Globus pallidus (tissue), 1 donor: ENCODE measurements at places on chromosomes 1 and 21.

DNA sequence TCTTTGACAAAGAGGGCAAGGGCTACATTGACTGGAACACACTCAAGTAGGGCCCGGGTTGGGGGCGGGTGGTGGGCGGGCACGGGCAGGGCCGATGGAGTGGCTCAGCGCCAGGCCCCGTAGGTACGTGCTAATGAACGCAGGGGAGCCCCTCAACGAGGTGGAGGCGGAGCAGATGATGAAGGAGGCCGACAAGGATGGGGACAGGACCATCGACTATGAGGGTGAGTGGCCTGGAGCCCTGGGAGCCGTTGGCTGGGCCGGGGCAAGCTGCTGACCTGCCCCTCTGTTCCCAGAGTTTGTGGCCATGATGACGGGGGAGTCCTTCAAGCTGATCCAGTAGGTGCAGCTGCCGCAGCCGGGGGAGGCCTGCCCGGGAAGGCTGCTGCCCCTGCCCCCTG is 1.8 kb downstream of the CALML6 start:
- no peak for DNase-seq

DNA sequence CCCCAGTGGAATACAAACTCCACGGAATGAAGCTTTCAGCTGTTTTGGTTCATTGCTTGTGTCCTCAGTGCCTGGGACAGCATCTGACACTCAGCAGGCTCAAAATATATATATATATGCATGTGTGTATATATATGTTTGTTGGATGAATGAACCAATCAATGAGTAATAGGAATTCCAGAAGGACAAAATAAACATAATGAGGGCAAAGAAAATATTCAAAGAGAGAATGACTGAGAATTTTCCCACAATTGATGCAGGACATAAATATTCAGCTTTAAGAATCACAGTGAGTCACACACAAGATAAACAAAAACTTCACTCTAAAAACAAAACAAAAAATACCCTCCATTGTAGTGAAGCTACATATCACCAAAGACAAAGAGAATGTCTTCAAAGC is 64.0 kb downstream of the CHD5 start:
- no peak for DNase-seq

- no peak for DNase-seq
These were observed 68.5 kb downstream of the RGS2 start for GRCh38 chr1:192877283-192877886.

DNA sequence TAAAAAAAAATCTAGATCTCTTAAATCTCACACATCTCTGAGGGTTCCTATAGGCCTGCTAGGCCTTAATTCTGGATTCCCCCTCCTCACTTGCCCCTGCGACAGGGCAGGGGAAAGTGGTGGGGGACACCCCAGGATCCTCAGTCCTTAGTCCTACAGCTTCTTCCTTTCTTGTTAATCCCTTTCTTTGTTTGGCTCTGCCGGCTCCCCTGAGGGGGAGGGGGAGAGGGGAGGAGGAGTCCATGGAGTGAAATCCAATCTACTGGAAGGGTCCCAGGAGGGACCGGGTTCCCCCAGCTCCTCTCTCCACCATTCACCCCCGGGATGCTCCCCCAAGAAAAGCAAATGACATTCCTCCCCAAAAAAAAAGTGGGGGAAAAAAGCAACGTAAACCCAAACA is 8.5 kb downstream of the MEX3A start:
- no peak for DNase-seq

- no peak for DNase-seq
These were observed 30.4 kb downstream of the FHAD1 start for GRCh38 chr1:15277447-15277838.

- no peak for DNase-seq
These were observed 8.8 kb upstream of the FGR start for GRCh38 chr1:27643600-27644368.

DNA sequence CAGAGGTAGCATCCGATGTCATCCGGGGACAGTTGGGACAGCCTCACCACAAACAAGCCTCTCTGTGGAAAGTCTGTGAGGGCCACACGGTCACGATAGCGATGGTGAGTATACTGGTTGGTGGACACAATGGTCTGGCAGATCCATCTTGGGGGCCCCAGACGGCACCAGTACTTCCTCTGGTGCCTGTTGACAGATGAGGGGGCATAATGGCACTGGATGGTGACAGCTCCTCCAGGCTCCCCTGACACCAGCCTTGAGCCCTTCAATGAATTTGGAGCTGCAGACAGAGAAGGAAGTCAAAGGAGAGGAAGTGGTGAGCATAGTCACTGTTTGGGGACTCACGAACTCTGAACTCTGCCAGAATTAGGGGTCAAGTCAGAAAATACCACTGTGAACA is 8.0 kb downstream of the FCAMR start:
- no peak for DNase-seq

GRCh38 chr21:39114871-39115575 is 68.2 kb downstream of the PSMG1 start:
- no peak for DNase-seq

- no peak for DNase-seq
These were observed 664.1 kb upstream of the CAMK1G start for GRCh38 chr1:208919371-208919770.

- DNase-seq: no peak
These were observed 1.1 kb upstream of the COA6 start for GRCh38 chr1:234372011-234372757.

- DNase-seq: no peak
These were observed 1.1 kb upstream of the B3GALT5 start for GRCh38 chr21:39611551-39612190.

- DNase-seq: no peak
These were observed 65.2 kb upstream of the FAM163A start for GRCh38 chr1:179677882-179678281.

GRCh38 chr1:45679123-45679522 is 7.2 kb downstream of the GPBP1L1 start:
- peak; percentile 13 for DNase-seq

DNA sequence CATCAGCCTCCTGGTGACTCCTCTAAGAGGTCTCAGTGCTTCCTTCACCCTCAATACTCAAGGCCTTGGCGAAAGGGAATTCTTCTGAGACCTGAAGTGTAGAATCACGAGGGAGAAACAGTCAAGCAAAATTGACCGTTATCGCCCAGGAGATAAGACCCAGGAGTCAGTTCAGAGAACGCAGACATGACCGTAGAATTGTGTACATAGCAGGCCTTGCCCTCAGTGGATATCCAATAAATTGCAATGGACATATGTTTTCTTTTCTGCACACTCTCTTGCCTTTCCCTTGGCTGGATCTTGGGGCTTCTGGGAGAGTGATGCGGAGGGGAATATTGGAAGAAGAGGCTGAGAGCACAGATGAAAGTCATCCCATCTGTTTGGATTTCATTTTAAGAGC is 15.7 kb upstream of the ETS2 start:
- DNase-seq: no peak

GRCh38 chr1:236201786-236202185 is 59.4 kb downstream of the GPR137B start:
- DNase-seq: no peak

- DNase-seq: peak; percentile 16
These were observed at the start of gene MYOM3 for GRCh38 chr1:24111996-24112779. TSS of gene MYOM3 (minus strand) at chr1:24112135. CDS start at chr1:24108636, 3,499 bp downstream.

DNA sequence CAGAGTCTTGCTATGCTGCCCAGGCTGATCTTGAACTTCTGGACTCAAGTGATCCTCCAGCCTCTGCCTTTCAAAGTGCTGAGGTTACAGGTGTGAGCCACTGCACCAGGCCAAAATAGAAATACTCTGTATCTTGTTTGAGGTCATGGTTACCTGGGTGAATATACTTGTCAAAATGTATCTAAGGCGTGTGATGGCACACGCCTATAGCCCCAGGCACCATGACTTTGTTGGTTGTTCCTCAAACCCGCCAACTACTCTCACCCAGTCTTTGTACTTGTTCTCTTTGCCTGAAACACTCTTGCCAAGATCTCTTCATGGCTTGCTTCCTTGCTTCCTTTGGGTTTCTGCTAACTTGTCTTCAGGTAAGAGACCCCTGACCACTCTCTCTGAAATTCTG is 38.0 kb upstream of the RGS5 start:
- DNase-seq: no peak

GRCh38 chr1:95257758-95258157 is 23.7 kb downstream of the RWDD3 start:
- no peak for DNase-seq

GRCh38 chr21:42096566-42096965 is 25.4 kb downstream of the UMODL1 start:
- DNase-seq: no peak

GRCh38 chr1:63874278-63874880 is 100.6 kb downstream of the ROR1 start:
- no peak for DNase-seq

- DNase-seq: no peak
These were observed 54.9 kb upstream of the CRB1 start for GRCh38 chr1:197213193-197213592.

DNA sequence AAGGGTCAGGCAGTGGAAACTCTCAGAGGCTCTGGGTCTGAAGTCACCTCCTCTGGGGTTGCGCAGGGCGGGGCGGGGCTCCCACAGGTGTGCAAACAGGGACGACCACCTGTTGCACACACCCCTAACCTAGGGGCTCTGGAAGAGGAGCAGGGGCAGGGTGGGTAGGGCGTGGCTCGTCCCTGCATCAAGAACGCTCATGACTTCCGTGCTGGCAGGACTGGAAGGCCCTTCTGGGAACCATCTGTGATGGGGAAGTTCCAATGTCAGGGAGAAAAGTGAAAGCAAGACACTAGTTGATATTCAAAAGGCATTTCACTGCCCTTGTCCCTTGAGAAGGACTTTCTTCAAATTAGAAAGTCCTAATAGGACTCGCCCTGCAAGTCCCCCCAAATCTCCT is 22.1 kb upstream of the CLSTN1 start:
- DNase-seq: no peak

GRCh38 chr1:110874324-110875215 is 1.6 kb downstream of the CD53 start:
- DNase-seq: no peak

DNA sequence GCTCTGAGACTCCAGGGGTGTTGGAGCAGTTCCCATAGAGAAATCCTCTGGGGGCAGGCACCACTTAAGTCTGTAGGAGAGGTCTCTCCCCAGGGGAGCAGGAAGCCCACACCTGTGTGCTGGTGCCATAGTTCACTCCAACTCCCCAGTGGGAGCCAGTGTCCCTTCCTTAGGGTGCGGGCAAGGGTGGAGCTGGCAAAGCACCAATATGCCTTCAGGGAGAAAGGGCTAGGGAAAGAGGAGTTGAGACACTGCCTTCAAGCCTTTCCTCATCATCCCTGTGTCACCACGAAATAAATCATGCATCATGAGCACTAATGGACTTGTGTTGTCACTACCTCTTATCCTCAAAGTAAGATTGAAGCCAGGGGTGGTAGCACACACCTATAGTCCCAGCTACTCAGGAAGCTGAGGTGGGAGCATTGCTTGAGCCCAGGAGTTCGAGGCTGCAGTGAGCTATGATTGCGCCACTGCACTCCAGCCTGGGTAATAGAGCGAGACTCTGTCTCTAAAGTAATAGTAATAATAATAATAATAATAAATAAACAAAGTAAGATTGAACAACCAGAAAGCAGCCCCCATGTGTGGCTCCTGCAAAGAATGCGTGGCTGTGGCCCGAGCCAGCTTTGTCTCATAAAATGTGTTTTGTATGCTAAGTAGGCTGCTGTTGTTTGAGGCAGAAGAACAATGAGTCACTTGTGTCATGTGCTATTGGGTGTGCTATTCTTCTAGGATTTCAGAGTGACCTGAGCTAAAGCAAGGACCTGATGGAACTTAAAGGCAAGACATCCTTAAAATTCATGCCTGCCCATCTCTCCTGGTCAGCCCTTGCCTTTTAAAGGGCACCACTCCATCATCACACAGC is 6.7 kb upstream of the TIE1 start:
- peak; percentile 95 for DNase-seq

DNA sequence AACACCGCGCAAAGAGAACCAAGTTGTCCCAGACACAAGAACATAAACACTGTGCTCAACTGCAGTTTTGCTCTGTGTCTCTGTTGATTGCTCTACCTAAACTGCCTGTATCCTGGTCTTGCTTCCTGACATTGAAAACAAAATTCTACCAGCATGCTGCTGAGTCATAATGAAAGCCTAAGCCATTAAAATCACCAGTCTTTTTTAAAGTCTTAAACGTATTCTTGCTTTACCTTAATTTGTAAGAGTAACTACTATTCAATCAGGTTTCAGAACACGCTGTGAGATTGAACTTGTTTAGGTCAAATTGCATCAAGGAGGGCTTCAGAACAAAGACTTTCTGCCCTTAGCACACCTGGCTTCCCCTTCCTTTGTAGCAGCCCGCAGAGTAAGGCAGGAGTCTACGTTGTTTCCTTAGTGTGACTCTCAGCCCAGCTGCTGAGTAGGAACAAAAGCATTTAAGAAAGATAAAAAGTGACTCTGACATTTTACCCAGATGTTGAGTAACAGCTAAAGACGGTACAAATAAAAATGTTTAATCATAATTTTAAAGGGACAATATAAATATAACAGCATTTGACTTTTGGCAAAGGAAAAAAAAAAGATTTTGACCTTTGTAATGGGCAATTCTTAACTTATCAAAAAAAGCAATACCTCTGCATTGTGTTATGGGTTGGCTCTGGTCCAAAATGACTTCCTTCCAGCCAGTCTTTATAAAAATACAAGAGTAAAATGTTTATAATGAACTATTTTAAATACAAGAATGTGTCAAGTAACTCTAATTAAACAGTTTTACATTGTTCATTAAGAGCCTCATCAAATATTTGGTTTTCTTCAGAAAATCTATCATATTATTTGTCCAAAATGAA is 186.9 kb upstream of the ADGRL4 start:
- DNase-seq: no peak

DNA sequence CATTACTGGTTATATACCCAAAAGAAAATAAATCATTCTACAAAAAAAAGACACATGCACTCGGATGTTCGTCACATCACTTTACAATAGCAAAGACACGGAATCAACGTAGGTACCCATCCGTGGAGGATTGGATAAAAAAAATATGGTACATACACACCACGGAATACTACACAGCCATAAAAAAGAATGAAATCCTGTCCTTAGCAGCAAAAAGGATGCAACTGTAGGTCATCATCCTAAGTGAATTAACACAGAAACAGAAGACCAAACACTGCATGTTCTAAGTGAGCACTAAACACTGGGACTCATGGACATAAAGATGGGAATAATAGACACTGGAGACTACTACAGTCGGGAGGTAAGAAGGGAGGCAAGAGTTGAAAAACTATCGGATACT is 148.6 kb downstream of the CHD1L start:
- no peak for DNase-seq

DNA sequence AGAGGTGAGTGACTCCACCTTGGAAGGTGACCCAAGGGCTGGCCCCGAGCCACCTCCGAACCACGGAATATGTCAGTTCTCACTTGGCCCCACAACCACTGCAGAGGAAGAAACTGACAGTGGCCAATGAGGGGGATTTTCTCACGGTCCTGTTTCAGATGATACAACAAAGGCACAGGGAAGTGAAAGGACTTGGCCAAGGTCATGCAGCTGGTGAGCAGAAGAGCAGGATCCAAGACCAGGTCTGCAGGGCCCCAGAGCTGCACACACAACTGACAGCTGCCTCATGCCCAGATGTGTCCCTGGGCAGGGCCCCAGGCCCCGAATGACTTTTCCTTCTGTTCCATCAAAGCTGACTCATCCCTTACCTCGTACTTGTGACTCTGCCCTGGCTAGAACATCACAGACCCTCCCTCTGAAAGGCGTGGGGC is 25.8 kb upstream of the EVA1B start:
- DNase-seq: no peak

GRCh38 chr1:185652348-185652747 is 81.8 kb upstream of the HMCN1 start:
- no peak for DNase-seq

- no peak for DNase-seq
These were observed 23.6 kb downstream of the COL18A1 start for GRCh38 chr21:45428534-45428933.

- no peak for DNase-seq
These were observed 55.7 kb upstream of the UBE2U start for GRCh38 chr1:64147759-64148158.

GRCh38 chr1:217027403-217028080 is 304.3 kb upstream of the ESRRG start:
- no peak for DNase-seq
